ENCODE measurements at places on chromosomes 7 and 10.

- no peak for DNase-seq
Observed at GRCh38 chr7:157143788-157144187, 5.1 kb downstream of the UBE3C start.

DNA sequence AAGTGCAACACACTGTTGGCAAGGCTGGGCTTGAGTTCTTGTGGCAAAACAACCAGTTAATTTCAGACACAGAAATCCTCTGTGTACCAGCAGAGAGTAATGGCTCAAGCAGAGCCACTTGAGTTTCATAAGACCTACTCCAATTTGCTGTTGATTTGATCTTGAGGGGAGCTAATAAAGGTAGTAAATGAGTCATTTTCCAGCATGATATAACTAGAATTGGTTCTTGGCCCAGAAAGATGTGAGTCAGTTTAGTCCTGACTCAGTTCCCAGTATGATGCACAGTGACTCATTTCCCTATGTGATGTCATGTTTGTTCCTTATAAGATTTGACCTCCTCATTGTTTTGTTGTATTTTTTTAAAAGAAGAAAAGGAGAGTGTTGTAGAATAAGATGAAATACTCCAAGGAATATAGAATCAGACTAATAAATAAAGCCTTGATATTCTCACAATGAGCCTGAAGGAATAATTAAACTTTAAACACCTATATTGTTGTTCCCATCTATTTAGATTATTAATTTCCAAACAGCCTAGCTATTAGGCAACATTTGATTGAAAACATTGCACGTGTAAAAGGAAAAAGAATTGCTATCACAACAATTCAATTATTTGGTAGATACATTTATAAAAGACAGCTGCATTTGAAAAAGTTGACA lies 186.2 kb downstream of the REEP3 start:
- peak; percentile 63 for DNase-seq

DNA sequence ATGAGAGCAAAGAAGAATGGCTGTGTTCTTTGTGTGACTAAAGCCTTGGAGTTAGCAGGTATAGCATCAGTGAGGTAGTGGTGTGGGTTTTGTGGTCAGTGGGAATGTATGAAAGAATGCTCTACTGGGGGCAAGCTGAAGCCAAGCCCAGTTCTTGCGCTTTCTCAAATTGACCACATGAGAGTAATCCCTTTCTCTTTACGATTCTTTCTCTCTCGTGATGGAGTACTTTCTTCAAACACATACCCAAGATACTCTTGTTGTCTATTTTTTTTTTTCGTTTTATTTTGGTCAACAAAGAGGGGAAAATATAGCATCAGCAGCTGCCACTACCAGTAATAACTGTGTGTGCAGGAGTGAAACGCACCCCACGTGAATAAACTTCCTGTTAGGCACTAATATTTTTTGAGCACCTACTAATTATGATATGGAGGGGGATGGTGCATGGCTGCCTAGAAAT lies 8.4 kb upstream of the PANK1 start:
- peak; percentile 39 for DNase-seq

GRCh38 chr10:97861924-97862323 lies 12.3 kb downstream of the GOLGA7B start:
- no peak for DNase-seq

GRCh38 chr10:114694062-114694461 lies 36.0 kb upstream of the ABLIM1 start:
- no peak for DNase-seq

GRCh38 chr7:25900877-25901276 lies 251.1 kb upstream of the NFE2L3 start:
- no peak for DNase-seq

DNA sequence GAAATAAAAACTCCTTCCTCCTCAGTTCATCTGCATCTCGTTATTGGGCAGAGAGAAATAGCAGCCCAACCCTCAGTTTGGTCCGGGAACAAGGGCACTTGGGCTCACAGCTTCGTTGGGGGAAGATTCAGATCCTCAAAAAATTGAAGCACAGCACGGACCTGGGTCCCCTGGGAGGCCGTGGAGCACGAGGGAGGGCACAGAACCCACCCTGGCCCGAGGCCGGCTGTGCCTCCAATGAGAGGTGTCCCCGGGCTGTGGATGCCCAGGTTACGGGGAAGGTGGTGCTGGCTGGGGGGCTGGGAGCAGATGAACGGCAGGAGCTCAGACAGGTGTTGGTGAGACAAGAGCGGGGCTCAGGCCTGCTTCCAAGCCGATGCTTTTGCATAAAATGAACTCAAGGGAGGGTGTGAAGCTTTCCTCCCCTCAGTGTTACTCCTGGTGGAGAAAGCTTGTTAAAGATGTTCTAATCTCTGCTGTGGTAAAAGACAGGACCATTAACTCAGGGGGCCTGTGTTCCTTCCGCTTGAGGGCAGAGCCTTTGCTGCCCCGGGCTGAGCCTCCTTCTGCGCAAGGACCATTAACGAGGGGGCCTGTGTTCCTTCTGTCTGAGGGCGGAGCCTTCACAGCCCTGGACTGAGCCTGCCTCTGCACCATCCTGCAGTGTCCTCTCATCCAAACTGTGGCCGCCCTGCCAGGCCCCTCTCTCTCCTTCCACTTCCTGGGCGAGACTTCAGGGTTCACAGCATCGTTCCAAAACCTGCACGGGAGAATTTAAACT lies 302.2 kb downstream of the ADARB2 start:
- no peak for DNase-seq

GRCh38 chr7:30971440-30971839 lies 7.7 kb downstream of the GHRHR start:
- no peak for DNase-seq

DNA sequence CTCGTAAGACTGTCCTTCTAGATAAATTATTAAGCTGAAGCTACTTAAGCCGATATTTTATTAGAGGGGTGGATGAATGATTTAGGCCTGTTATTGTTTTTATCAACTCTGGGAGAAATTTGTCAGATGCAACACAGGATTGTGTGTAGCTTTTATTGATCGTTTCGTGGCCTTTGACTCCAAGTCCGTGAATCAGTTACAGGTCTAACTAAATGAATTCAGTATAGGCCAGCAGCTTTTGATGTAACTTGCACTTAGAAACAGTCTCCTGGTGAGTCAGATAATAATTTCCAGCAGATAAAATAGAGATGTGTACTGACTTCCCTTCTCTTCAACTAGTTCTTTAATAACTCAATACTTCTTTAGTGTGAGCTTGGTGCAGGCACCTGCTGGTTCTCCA lies 341.7 kb upstream of the SMIM30 start:
- no peak for DNase-seq

- no peak for DNase-seq
Observed at GRCh38 chr7:151244196-151244840, 4.2 kb downstream of the SMARCD3 start.

GRCh38 chr10:73215749-73216148 lies 31.3 kb downstream of the DNAJC9 start:
- DNase-seq = no peak

GRCh38 chr7:148433521-148434180 lies 156.9 kb upstream of the C7orf33 start:
- DNase-seq = no peak

GRCh38 chr7:50308203-50308531 lies 3.7 kb downstream of the IKZF1 start:
- no peak for DNase-seq

GRCh38 chr7:14739168-14739840 lies 163.2 kb downstream of the DGKB start:
- DNase-seq = no peak

GRCh38 chr7:13952921-13953320 lies 36.5 kb downstream of the ETV1 start:
- no peak for DNase-seq

GRCh38 chr7:127758105-127758504 lies 106.1 kb downstream of the SND1 start:
- no peak for DNase-seq

DNA sequence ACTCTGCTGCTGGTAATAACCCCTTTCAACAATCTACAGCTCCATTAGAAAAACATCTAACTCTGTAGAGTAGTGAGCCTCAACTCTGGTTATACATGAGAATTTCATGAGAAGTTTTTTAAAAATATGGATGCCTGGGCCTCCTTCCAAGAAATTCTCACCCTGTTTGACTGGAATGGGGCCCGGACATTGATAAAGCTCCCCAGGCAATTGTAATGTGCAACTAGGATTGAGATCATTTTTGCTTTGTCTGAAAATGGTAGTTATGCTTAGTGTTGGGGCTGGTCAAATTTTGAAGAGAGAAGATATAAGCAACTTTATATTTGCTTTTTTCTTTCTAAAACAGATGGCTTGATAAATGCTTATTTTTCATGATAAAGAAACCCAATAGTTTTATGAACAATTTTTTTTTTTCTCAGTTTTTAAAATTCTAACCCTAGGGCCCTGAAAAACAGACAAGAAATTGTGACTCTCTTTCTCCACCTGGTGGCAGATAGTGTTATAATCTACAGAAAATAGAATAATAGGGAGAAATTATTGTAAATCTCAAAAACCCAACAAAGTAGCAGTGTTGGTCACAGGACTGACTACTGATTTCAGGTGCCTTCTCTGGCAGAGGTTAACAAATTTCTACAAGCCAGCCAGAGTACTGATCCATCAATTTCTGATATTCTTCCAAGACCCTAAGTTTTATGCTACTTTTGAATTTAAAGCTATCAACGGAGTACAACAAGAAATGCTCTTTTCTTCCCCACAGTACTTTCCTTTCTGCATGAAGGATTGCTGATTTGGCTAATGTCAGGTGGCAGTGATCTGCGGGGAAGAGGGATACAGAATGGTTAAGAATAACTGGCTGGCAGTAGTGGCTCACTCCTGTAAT lies 174.8 kb downstream of the DKK1 start:
- no peak for DNase-seq

DNA sequence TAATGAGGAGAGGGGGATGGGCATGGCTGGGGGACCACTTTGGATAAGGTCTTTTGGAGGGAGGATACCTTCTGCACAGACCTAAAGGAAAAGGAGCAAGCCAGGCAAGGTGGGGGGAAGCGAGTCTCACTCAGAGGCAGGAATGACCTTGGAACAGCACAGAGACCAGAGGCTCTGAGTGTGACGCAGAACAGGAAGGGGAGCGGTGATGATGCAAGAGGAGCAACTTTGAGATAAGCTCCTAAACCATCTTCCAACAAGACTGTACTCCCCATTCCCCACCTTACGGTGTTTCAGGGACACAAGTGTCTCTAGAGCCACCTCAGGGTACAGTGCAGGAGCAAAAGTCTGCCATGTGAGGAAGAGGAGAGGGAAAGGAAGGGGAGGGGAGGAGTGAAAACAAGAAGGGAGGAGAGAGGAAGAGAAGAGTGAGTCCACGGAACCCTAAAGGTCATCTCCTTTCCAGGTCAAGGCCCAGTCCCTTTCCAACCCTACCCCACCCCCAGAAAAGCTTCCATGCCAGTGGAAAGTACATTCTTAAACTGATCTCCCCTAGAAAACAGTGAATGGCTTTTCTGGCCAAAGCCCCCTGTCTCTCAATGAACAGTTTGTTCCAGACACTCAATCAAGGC lies 54.1 kb downstream of the JAZF1 start:
- no peak for DNase-seq

DNA sequence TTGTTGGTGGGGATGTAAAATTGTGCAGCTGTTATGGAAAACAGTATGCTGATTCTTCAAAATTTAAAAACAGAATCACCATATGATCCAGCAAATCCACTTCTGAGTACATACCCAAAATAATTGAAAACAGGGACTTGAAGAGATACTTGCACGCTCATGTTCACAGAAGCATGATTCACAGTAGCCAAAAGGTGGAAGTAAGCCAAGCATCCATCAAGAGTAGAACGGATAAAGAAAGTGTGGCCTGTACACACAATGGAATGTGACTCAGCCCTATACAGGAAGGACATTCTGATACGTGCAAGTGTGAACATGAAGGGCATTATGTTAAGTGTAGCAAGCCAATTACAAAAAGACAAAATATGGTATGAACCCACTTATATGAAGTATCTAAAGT lies 696.7 kb upstream of the CELF2 start:
- no peak for DNase-seq

GRCh38 chr10:50394832-50395231 lies 143.5 kb upstream of the ASAH2 start:
- DNase-seq = no peak

- DNase-seq = no peak
Observed at GRCh38 chr7:108190891-108191290, 60.7 kb upstream of the LAMB4 start.

DNA sequence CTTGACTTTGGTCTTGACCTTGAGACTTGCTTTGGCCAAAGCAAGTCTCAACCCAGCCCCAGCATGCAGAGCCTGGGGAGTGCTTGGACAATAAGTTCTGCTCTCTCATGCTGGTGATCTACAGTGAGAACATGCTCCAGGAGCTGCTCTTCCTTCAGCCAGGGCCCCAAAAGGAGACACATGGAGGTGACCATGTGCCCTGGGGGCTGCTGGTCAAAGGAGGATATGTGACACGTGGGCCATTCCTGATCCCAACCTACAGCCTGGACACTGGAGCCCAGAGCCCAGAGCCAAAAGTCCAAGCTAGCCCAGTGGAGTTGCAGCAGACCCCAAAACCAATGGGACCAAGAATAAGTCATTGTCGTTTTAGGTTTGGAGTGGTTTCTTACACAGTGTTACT lies 78.2 kb upstream of the CHST15 start:
- DNase-seq = no peak

DNA sequence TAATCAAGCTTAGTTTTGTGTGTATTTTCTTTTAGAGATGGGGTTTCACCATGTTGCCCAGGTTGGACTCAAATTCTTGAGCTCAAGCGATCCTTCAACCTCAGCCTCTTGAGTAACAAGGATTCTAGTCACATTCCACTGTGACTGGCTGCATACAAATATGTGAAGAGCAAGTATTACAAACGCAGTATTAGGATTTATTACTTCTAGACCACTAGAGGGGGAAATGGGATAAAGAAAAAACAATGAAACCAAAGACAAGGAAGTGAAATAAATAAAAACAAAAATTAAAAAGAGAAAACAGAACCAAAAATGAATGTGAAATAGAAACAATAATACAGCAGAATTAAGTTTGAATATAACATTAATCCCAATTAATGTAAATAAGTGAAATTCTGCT lies 308.7 kb downstream of the ANKRD30A start:
- no peak for DNase-seq

- no peak for DNase-seq
Observed at GRCh38 chr7:75889826-75890225, 11.0 kb downstream of the RHBDD2 start.

DNA sequence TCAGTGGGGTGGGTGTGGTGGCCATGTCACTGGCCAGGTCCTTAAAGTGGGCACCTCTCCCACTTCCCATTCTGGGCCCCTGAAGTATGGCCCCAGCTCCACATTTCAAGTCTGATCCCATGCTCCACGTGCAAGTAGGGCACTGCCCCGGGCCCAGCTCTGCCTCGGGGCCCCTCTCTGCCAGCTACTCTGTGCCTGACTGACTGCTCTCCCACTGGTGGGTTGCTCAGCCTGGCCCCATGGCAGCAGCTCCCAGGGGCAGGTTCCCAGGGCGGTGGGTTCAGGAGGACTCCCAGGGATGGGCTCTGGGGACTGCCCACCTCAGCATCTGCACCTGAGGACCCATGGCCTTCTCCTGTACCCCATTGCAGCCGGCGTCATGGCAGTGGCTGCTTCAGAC lies 110.2 kb upstream of the FAM180A start:
- no peak for DNase-seq

Measured in GM06990 (cell line).